GM13976 (cell line): ENCODE measurements at places on chromosomes 1 and 21.
A peak's percentile ranks its signal among the peaks of the same experiment; 100 is the strongest.

GRCh38 chr1:160834945-160835565 is 27.6 kb downstream of the CD244 start:
- DNase-seq, result peak; percentile 42

- no peak for DNase-seq
Observed at GRCh38 chr1:183198463-183198862, 12.4 kb downstream of the LAMC2 start.

DNA sequence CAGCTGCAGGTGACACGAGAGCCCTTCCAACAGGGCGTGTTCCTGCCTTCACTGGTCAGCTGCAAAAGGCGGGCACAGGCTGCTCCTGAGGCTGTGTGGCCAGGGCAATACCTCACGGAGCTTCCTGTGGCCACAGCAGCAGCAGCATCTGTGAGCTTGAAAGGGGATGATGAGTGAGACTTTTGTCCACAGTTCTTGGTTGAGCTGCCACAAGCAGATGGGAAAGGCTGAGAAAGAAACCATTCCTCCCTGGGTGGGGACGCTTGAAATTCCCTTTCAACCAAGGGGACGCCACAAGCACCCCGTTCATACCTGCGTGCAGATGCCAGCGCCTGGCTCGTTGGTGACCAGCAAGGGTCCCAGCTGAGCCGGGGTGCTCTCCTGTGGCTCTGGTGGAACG is 37.6 kb downstream of the B3GALT5 start:
- no peak for DNase-seq

DNA sequence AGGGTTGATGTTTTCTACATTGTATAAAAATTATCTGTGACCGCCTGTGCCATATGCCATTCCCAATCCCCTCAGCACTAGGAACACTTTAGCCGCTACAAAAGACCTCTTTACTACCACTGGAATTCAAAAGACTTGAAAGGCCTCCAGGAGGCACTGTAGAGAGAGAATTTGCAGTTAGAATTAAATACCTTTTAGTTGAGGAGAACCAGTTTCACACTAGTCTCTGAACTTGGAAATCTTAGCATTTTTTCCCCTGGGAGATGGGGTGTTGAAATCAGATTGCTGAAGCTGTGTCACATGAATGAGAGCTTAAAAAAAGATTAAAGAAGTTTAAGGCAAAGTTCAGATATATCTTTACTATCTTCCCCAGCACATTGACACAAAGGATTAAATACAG is 291.0 kb downstream of the ADGRL2 start:
- DNase-seq, result no peak

DNA sequence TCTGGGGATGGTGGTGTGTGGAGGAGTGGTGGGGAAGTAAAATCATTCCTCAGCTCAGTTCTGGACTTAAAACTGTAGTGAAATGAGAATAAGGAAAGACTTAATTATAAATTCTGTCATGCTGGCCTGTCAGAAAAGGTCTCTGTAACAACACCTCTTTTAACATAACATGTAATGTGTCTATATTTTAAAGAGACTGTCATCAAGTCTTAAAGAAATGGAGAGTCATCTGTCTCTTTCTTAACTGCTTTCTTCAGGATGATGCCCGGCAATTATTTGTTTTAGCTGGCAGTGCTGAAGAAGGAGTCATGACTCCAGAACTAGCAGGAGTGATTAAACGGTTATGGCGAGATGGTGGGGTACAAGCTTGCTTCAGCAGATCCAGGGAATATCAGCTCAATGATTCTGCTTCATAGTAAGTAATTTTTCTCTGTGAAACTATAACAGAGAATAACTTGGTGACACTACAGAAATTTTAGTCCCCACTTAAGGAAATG is 30.6 kb downstream of the GNAI3 start:
- no peak for DNase-seq
